ENCODE measurements at places on chromosomes 2 and 18.

- no peak for DNase-seq
Measured at GRCh38 chr2:237330541-237330940, 83.4 kb downstream of the COL6A3 start.

- no peak for DNase-seq
Measured at GRCh38 chr2:217329023-217329431, 469.2 kb upstream of the TNP1 start.

DNA sequence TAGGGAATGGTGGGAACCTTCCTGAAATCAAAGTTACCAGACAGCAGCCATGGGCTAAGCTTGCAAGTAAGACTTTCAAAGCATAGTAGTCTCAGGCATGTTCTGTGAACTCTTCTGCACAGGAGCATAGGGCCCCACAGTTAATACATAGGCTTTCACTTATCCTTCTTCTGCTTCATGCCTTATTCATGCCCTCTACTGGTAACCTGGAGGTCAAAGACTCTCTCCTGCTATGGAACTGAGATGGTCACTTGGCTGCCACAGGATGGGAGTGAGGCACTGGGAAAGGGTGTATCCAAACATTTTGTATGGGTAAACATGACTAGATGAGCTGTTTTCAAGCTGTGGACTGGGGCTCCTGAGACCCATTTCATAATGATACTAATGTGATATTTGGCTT is 49.1 kb upstream of the ZNF638 start:
- no peak for DNase-seq

- peak; percentile 91 for DNase-seq
Measured at GRCh38 chr2:71226965-71227560, at the start of gene PAIP2B. Gene PAIP2B (minus strand): TSS chr2:71227103. CDS start chr2:71202589, 24,514 bp downstream.

DNA sequence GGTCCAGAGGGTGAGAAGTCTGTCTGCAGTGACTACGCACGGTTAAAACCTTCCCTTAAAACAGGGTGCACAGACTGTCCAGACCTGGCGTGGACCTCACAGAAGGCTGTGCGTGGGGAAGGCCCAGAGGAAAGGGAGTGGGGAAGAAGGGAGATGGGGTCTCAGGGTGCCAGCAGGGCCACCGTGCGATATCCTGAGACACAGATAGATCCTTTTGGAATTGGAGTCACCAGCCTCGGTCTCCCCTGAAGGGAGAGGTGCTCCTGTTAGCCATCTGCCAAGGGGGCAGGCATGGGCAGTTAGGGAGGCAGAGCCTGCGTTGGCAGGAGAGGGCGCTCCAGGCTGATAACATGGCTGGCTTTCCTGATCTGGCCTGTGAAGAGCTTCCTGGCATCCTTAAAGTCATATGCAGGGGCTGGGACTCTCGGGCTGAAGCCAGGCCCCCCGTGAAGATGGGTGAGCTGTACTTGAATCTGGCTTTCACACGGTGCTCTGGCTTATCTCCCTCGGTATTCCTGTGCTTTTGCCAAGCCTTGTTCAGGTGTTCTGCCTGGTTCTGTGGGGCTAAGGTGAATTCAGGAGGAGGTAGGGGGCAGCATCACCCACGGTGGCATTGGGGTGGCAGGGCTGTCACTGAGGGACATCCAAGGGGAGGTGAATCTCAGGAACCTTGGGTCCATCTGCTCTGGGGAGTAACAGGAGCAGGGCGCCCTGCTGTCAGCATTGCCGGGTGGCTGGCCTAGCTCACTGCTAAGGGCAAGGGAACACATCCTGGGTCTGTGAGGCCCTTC is 107.2 kb upstream of the SMAD2 start:
- peak; percentile 76 for DNase-seq

GRCh38 chr2:38159597-38159996 is 83.6 kb upstream of the CYP1B1 start:
- no peak for DNase-seq

DNA sequence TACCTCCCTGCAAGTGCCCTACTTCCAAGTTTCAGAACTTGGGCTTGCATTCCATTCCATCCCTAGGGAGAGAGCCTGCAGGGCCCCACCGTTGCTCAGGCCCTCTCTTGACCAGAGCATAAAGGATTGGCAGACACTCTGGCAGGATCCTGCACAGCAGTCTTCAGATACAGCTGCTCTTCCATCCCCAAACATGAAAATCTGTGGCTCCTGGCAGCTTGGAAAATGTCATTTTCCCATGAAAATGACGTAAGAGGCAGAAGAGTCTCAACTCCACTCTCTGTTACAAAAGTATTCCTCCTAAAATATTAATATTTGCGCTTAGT is 162.6 kb downstream of the GFPT1 start:
- no peak for DNase-seq

- DNase-seq = no peak
Measured at GRCh38 chr18:73199151-73199550, 331.4 kb upstream of the NETO1 start.

GRCh38 chr2:240909216-240909974 is 3.3 kb downstream of the CROCC2 start:
- no peak for DNase-seq

GRCh38 chr18:49546278-49546677 is 15.6 kb upstream of the LIPG start:
- no peak for DNase-seq

DNA sequence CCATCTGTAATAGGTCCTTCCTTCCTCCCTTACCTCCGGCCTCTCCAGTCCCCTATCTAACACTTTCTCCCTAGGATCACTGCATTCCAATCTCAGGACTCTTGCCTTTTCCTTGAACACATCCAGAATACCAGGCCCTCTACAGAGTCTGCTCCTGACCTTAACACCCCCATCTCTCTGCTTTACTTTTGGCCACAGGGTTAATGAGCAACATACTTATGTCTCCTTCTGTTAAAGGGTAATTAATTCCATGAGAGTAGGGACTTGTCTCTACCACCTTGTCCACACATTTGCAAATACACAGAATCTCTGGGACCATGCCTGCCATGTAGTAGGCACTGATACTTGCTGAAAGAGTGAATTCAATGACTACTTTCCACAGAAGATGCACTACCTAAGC is 94.9 kb downstream of the COBLL1 start:
- no peak for DNase-seq

GRCh38 chr2:173754165-173754564 is 211.0 kb downstream of the SP3 start:
- no peak for DNase-seq

GRCh38 chr18:64936671-64937070 is 787.8 kb upstream of the LINC00305 start:
- no peak for DNase-seq

GRCh38 chr2:100692381-100692780 is 127.6 kb upstream of the NPAS2 start:
- DNase-seq = no peak

DNA sequence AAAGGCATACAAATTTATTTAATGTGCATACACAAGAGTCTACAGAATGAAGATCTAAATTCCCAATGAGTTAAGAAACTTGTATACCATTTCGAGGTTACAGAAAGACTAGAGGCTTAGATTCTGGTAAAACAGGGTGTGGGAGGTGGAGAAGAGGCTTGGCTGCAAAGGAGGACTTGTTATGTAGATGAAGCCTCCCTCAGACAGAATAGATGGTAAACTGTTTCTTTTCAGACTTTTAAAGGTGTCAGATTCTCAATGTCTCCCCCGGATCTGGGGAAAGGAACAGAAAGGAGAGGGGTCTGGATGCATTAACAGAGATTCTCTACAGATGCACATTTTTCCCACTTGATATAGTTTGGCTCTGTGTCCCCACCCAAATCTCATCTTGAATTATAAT is 126.0 kb downstream of the ST6GAL2 start:
- no peak for DNase-seq

GRCh38 chr2:143691121-143691520 is 561.9 kb downstream of the ARHGAP15 start:
- DNase-seq = no peak

- no peak for DNase-seq
Measured at GRCh38 chr2:100813527-100813926, 6.4 kb upstream of the NPAS2 start.

GRCh38 chr2:232498452-232498851 is 10.8 kb upstream of the ECEL1 start:
- no peak for DNase-seq

GRCh38 chr2:215452725-215453124 is 16.9 kb upstream of the FN1 start:
- no peak for DNase-seq

GRCh38 chr2:17069564-17069963 is 403.9 kb upstream of the CYRIA start:
- no peak for DNase-seq

GRCh38 chr2:104702031-104702850 is 151.7 kb upstream of the POU3F3 start:
- DNase-seq = no peak

DNA sequence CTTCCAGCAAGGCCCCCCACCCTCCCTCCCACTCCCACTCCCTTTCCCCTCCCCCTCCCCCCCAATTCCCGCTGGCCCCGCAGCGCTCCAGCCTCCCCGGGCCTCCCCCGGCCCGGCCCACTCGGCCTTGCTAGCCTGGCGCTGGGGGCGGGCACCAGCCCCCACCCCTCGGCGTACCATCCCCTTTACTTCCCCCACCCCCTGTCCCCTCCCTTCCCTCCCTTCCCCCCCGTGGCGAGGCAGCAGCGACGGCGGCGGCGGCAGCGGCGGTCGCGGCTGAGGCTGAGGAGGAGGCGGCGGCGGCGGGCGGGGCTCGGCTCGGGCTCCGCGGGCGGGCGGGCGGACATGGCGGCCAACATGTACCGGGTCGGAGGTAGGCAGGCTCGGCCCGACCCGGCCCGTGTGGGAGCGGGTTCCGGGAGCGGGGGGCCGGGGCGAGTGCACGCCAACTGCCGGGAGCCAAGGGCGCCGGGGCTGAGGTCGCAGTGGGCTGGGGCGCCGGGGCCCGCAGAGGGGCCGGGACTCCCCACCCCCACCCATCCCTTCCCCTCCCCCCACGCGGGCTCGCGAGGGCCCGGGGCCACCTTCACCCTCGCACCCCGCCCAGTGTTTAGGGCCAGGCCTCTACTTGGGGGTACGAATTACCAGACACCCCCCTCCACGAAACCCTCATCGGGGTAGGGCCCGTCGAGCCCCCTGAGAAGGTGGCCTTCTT is at the start of gene MTA3:
MTA3 (plus strand) TSS at position 232 of the 715 bp plus-strand sequence; CDS start at position 346, 114 bp downstream.
- DNase-seq = peak; percentile 81

- no peak for DNase-seq
Measured at GRCh38 chr18:79525556-79526467, 130.1 kb downstream of the NFATC1 start.

Measured in D341Med (cell line).